Daoy (cell line): ENCODE measurements at places on chromosomes 3 and 15. TPM values are rescaled to one million over a fixed set of nuclear protein-coding genes. Genes with fewer than 3 reads are reported as not detected.

FRMD5 gene
- total RNA-seq: 6.9 and 8.7 TPM in 2 replicates

FAM107A gene
- total RNA-seq: 0.11 TPM in 1 of 2 replicates, not detected in the other

- peak; percentile 73 for DNase-seq
Measured at GRCh38 chr3:124298951-124299350, 307.0 kb upstream of the ROPN1 start.

GRCh38 chr3:137008131-137008530, 50.3 kb downstream of the IL20RB start:
- no peak for DNase-seq

- DNase-seq: no peak
Measured at GRCh38 chr3:117630469-117630868, 920.9 kb downstream of the TUSC7 start.

DNA sequence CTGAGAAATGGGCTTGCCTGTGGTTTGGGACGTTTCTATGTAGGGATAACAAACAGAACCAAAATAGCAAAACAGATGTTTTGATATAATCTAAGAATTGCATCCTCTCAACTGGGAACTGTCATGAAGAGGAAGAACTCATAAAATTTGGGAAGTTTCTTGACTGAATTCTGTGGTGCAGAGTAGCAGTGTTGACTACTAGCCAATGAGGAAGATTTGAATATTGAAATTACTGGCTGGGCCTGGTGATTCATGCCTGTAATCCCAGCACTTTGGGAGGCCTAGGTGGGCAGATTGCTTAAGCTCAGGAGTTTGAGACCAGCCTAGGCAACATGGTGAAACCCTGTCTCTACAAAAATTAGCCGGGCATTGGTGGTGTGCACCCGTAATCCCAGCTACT, 42.2 kb downstream of the ZNF609 start:
- DNase-seq: no peak

DNA sequence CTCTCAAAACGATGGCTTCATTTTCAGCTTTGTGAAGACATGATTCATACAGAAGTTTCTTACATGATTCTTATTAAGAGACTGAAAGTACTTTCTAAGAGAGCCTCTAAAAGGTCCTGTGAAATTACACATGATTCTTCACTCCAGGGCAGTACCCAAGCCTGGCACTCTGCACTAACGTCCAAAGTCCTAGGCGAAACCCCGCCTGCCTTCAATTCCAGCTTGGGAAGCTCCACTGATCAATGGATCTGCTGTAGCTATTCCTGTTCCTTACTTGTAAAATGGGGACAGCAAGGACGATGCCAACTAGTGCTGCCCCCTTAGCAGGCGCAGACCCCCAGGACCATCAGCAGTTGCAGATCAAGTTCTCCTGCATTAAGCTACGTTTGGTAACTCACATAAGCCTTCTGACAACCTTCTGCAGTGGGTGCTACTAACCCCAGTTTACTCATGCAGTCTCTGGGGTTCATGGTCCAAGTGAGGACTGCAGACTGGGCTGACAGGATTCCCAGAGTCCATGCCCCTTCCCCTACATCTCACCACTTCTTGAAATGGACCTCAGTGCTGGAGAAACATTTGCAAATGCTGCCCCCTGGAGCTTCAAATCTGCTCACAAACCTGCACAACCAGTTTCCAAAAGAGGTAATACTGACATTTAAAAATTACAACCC, 10.6 kb downstream of the CHCHD4 start:
- DNase-seq: no peak

GRCh38 chr3:50275141-50275995, 3.5 kb upstream of the LSMEM2 start:
- DNase-seq: no peak

DNA sequence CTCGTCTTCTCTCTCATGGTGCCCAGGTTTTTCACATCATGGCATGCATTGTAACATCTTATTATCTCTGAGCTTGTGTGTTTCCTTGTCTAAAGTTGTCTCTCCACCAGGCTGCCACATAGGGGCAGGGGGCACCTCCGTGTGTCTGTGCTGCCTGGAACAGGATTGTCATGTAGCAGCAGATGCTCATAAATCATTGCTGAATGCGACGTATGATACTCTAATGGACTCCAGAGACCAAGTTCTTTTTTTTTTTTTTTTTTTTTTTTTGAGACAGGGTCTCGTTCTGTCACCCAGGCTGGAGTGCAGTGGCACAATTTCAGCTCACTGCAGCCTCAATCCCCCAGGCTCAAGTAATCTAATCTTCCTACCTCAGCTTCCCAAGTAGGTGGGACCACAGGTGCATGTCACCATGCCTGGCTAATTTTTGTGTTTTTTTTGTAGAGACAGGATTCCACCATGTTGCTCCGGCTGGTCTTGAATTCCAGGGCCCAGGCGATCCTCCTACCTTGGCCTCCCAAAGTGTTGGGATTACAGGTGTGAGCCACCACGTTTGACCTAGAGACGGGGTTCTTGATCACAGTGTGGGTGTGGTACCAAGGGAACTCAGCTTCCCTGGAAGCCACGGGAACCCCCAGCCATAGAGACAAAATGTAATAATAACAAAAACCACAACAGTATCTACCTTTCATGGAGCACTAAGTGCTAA, 4.7 kb upstream of the DNASE1L3 start:
- no peak for DNase-seq

DNA sequence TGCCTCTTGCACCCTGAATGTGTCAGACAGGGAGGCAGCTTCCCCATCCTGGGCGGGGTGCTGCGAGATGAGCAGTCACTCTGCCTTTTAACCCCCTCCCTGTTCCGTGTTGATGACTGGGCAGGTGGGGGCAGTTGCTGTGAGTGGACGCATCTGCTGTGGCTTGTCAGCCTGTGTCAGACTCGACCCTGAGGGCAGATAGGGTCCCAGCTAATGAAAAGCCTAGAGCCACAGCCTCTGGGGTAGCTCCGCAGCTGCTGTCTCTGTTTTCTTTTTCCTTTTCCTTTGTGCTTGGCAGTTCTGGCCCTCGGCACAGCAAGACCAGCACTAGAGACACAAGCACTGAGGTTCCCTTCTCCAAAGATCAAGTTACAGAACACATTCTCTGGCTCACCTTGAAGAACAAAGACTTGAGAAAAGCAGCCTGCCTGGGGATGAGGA, 43.0 kb upstream of the GLCE start:
- no peak for DNase-seq

DNA sequence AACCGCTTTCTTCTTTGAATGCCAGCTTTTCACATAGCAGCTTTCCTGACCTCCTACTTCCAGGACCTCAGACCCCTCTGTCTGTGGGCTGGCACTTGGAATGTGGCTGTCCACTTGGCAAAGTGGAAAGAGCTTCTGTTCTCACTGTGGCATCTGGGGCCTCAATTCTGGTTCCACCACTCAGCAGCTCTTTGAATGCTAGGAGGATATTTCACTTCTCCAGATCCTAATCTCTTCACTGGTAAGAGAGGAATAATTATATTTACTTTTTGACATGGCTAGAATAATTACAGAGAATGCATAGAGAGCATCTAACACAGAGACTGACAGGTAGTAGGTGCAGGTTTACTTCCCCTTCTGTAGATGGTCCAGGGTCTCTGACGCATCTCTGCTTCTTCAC, 405.9 kb downstream of the LPP start:
- no peak for DNase-seq

DNA sequence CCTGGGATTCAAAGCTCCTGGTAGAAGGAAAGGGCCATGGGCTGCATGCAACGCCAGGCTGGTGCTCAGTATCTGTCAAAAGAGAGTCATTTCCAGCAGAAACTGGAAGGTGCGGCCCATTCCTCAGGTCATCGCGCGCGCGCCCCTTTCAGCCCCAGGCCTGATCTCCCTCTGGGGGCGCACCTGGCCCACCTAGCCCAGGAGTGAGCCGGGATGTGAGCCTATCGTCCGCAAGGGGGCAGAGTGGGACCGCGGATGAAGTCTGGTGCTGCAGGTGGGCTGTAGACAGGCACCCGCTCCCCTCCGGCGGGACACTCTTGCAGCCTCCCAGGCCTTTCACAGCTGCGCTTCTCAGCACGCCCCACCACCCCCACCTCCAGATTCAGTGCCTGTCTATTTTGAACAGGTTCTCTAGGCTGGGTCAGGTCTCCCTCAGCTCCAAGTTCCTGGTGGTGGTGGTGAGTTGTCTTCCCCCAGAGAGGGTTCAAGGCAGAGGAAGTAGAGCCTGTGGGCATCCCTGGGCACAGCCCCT, 5.8 kb upstream of the RPL29 start:
- peak; percentile 80 for DNase-seq

DNA sequence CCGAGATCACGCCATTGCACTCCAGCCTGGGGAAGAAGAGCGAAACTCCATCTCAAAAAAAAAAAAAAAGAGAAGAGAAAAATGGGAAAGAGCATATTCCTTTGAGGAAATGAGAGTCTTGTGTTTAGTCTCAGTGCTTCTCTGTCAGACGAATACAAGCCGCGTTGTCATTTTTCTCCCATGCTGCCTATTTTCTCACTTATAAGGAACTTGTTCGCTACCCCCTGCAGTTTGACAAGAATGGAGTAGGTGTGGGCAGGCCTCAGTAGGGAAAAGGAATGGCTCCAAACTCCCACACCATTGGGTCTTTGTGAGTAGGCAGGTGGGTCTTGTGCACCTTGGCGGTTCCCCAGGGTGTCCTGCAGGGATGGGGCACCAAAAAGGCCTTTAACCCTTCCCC, 6.5 kb downstream of the GPR160 start:
- no peak for DNase-seq

DNA sequence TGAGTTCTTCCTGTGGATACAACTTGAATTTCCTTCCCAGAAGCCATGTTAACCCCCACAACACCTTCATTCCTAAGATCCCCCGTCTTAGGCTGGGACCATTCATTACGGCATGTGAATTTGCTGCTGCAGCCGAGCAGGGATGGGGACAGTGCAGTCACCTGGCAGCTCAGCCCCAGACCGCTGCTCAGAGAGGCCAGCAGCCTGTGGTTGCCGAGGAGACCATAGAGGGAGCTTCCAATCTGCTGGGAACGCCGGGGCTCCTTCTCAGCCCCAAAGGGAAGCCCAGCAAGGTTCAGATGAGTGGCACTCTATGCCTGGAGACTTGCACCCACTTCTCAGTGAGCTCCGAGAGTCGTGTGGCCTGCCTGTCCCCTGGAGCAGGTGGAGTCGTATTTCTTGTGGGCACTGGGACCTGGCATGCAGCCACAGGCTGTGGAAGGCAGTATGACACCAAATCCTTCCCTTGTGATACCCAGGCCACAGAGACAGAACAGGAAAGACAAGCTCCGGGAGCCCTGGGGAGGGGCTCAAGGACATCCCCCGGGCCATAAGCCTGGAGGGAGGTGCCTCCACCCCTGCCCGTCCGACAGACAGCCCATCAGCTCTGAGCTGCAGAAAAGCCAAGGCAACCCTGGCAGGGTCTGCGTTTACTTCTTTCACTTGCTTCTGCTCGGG, 167.3 kb downstream of the FAM43A start:
- no peak for DNase-seq

DNA sequence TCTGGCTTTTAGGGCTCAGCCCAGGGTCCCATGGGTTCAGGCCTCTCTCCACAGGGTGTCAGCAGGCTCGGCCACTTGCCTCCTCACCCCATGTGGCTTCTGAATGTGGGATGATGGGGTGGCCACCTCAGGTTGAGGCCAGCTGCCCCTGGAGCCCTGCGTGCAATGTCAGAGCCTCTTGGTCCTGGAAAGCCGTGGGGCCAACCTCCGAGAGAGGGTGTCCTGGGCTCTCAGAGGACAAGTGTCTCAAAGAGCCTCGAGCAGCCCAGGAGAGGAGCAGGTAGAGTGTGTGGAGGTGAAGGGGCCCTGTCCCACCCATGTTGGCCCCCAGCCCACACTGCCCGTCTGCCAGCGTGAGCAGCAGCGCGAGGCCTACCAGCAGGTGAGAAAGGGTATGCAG, 86.0 kb downstream of the PLXNA1 start:
- DNase-seq: no peak

DNA sequence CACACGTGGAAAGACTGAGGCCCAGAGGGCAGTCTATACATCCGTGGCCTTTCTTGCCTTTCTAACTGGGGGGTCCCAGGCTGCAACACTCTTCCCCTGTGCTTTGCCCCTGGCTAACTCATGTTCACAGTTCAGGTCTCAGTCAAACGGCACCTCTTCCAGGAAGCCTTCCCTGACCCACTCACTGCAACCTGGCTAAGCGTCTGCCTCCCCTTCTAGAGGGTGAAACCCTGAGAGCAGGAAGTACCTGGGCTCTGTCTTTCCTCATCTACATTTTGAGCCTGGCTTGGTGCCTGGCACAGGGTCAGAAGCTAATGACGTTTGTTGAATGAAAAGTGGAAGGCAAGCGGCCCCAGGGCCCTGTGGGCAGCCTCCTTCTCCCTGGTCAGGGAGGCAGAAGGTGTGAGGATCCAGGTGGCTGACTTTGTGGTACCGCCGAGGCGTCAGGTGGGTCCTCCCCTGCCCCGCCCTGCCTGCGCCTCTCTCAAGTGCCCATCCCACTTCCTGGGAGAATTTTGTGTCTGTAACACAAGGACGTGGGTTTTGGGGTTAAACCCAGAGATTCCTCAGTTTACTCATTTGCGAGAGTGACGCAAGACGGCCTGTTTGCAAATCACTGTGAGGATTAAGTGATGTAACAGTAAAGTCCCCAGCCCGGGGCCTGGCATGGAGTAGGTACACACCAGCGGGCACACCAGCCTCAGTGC, 32.1 kb downstream of the DNASE1L3 start:
- DNase-seq: no peak

- DNase-seq: peak; percentile 44
Measured at GRCh38 chr15:85329561-85330422, 50.6 kb upstream of the AKAP13 start.
